Foreskin fibroblast (primary cell): ENCODE measurements at places on chromosomes 3 and 15.
A peak's percentile ranks its signal among the peaks of the same experiment; 100 is the strongest.

DNA sequence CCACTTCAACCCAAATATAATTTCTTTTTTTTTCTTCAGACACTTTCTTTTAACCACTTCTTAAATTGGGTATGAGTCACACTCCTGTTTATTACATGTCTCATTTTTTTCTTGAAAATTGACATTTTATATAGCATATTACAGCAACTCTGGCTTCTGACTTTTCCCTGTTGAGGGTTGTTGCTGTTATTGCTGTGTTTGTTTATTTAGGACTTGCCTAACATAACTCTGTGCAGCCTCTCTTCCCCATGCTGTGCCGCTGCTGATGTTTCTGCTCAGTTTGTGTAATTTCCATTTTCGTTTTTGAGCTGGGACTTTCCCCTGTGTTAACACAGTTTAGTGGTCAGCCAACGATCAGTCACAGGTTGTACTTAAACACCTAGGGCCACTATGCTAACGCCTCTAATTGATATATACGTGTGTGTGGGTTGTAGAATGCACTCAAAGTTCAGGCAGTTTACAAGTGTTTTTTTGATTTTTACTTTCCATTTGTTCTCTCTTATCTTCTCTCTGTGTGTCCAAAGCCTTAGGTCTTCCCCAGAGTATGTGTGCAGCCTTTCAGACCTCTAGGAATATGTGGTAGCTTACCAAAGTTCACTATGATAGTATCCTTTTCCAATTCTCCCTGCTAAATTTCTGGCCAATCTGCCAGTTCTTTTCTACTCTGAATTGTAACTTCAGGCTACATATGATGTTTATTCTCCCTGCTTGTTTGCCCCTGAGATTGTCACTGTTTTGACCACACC, 337.2 kb downstream of the ZBTB20 start:
- DNase-seq = peak; percentile 11

DNA sequence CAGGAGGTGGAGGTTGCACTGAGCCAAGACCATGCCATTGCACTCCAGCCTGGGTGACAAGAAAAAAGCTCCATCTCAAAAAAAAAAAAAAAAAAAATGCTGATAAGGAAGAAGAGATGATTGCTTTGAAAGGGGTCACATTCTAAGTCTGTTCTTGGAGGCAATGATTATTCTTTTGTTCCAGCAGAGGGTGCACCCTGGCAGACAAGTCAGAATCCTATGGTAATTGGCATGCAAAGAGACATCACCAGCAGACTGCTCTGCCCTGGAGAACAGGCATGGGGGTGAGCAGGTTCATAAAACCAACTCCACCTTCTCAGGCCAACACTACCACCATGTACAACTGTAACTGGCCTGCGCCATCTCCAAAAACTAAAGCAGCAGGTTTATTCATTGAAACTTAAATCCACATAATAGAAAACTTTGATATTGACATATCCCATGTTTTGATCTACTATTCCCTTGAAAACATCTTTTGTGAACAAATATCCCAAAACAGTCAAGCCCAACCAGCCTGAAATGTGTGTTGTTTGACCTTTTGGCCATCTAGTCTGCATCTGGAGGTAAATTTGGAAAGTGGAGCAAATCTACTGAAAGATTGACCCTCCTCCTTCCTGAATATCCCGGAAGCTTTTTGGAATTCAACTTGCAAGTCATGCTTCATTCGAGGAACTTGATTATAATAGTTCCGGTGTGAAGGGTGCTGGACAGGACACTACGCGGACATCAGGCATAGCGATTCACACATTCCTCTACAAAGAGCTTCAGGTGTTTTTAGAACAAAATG, 100.3 kb downstream of the MECOM start:
- no peak for DNase-seq

- no peak for DNase-seq
Measured at GRCh38 chr3:16740515-16740914, 135.3 kb upstream of the DAZL start.

DNA sequence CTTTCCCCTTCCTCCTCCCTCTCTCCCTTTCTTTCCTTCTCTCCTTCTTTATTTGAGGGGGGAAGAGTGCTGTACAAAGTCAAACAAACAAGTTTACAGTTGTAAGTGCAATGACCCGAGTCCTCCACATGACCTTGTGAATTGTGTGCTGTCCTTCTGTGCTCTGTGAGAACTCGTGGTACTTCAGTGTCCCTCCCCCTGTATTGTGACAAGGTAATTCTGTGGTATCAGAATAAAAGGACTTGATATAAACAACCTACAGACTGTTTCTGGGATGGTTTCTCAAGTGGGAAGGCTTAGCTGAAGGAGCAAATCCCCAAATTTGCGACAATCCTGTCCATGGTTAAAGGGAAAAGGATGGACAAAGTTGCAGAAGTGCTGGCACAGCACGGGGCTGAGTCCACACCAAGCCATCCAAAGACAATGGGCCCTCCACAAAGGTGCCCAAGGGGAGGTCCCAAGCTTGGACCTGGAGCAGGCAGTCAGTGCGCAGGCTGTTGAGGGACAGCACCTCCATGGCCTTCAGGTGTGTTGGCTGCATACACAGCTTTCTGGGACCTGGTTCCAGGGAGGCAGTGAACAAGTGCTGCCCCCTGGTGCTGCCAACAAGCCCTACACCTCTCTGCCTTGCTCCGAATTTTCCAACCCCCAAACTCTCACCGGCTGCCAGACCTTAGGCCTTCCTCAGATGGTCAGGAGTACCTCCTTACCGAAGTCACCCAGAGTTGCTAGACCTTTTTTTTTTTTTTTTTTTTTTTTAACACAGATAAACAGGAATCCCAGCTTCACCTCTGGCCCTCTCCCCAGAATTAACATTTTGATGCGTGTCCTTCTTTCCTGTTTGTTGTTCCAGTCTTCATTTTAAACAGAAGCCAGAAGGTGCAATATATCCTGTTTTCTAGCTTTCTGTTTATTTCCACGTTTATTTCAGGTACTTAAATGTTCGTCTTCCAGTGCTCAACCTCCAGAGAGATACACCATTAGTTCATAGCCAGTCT, 2.6 kb upstream of the APEH start:
- peak; percentile 37 for DNase-seq

DNA sequence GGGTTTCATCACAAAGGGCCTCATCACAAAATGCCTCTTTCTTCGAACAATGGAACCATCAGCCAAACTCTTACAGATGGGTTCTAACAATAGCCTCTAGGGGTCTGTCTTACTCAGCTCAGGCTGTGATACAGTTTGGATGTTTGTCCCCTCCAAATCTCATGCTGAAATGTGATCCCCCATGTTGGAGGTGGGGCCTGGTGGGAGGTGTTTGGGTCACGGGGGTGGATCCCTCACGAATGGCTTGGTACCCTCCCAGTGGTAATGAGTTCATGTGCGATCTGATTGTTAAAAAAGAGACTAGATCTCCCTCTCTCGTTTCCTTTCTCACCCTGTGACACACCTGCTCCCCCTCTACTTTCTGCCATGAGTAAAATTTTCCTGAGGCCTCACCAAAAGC, 47.9 kb upstream of the LIPC start:
- DNase-seq = no peak
